ENCODE measurements at places on chromosomes 5 and 9. TPM values are rescaled to one million over a fixed set of nuclear protein-coding genes. Genes with fewer than 3 reads are reported as not detected.
A peak's percentile ranks its signal among the peaks of the same experiment; 100 is the strongest.

Gene SV2C
- not detected for total RNA-seq

DNA sequence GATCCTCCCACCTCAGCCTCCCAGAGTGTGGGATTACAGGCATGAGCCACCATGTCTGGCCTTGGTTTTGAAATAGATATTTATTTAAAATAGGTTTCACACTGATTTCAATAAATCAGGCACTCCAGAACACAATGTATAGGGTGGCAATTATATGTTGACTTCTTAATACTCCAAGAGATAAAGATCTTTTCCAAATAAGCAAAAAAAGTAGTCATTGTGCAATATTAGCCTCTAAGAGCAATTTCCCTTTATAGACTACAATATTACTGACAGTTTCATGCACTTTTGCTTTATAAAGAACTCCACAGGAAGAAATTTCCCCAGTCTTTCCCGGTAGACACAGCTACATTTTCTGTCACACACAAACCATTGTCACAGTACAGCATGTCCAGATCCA is 23.4 kb upstream of the RUFY1 start:
- H3K4me1 ChIP-seq: no peaks in the 10 kb centered on the region
- no peak overlapping the region for H3K27ac ChIP-seq
- no peak overlapping the region for H3K4me3 ChIP-seq

- H3K4me1 ChIP-seq: peaks cover 56% of the 10 kb centered on the region
- DNase-seq: peak; percentile 82
Measured at GRCh38 chr5:134554319-134555222, 29.1 kb downstream of the JADE2 start.

Gene FOXI1
- total RNA-seq: not detected

DNA sequence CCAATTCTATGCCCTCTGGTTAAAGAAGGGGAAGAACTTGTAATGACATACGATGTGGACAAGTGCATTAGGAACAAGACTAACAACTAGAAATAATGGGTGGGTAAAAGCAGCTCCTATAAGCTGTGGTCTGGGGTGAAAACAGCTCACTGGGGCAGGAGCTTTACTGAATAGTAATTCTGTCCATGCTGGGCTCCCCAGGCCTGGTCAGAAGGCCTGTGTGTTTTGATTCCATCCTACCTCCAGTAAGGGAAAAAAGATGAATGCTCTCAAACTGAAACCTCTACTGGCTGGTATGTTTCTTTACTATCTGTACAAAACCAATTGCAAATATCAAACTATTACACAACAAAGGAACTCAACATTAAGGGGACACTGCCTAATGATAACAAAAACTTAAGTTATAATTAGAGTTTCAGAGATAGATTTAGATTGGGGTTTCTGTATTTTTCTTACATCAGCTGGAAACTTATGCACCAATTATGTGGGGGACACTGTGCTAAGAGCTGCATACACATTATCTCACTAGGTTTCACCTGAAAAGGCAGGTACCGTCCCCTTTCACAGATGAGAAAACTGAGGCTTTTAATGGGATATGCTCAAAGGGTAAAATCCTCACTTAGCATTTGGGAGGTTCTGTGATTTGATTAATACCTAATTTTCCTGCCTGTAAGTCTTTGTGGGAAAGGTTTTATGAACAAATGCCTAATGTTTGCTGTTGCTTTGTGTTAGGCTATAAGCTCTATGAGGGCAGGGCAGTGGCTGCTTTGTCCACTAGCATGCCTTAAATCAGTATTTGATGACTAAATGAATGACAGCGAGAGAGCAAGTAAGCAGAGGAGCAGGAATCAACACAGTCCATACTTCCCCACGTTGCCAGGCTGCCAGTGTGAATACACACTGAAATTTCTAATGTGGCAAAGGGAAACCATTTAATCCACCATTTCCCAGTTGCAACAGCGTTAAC is 53.6 kb downstream of the ELL2 start:
- no peak for DNase-seq
- no peak overlapping the region for H3K27ac ChIP-seq
- no peaks in the 10 kb centered on the region for H3K27me3 ChIP-seq
- H3K4me3 ChIP-seq: no peak overlapping the region
- peaks cover 27% of the 10 kb centered on the region for H3K4me1 ChIP-seq

GRCh38 chr5:98064118-98064685 is 709.3 kb upstream of the RGMB start:
- no peak overlapping the region for H3K27ac ChIP-seq
- no peaks in the 10 kb centered on the region for H3K27me3 ChIP-seq
- H3K4me3 ChIP-seq: no peak overlapping the region
- DNase-seq: no peak
- H3K4me1 ChIP-seq: no peaks in the 10 kb centered on the region

DNA sequence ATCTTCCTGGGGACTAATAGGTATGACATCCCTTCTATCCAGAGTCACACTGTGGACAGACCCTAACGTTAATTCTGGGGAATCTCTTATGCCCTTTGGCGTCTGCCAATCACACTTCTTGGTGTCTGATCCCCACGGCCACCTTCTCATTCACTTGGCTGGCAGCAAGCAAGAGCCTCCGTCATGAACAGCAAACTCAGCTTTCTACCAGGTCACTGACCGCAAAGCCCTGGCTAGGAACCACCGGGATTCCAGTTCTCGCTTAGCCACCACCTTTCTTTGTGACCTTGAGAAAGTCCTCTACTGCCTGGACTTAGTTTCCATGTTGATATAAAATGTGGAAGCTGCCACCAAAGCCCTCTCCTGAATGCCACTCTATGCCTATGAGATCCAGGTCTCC is 67.7 kb upstream of the FCN1 start:
- peaks cover 2% of the 10 kb centered on the region for H3K27me3 ChIP-seq
- H3K36me3 ChIP-seq: no peaks in the 10 kb centered on the region
- DNase-seq: no peak
- no peak overlapping the region for H3K4me3 ChIP-seq
- H3K27ac ChIP-seq: no peak overlapping the region

DNA sequence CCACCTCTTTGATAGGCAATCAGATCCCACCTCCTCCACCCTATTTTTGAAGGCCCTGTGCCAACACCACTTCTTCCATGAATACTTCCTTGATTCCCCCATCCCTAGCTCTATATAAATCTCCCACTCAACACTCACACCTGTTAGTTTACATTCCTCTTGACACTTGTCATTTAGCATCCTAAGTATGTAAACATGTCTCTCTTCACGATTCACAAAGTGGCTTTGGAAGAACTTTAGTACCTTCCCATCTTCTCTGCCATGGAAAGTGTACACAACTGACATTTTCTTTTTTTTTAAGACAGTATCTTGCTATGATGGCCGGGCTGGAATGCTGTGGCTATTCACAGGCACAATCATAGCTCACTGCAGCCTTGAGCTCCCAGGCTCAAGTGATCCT is 1.5 kb upstream of the FXN start:
- no peak for DNase-seq
- peaks cover 2% of the 10 kb centered on the region for H3K4me1 ChIP-seq
- no peak overlapping the region for H3K27ac ChIP-seq
- no peaks in the 10 kb centered on the region for H3K27me3 ChIP-seq
- H3K36me3 ChIP-seq: no peaks in the 10 kb centered on the region

Data from IMR-90 (cell line).